ENCODE measurements at places on chromosomes 7 and 10. TPM values are rescaled to one million over a fixed set of nuclear protein-coding genes. Genes with fewer than 3 reads are reported as not detected.

GRCh38 chr7:66769833-66770512, 29.4 kb downstream of the RABGEF1 start:
- DNase-seq: no peak

DNA sequence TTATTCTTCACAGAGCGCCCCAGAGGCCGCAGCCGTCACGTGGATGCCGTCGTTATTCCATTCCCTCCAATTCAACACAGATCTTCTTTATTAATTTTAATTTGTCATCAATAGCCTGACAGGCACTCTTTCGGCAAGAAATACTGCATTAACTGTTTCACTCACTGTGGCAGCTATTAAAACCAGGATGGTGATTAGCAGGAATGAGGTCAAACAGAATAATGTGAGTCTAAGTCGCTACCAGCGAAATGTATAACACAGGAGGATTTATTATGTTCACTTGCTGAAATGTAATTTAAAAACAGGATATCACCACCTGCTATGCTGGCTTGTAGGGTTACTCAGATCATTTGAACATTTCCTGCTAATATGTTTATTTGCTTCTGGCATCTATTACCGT, 74.2 kb upstream of the MGMT start:
- DNase-seq: no peak

DNA sequence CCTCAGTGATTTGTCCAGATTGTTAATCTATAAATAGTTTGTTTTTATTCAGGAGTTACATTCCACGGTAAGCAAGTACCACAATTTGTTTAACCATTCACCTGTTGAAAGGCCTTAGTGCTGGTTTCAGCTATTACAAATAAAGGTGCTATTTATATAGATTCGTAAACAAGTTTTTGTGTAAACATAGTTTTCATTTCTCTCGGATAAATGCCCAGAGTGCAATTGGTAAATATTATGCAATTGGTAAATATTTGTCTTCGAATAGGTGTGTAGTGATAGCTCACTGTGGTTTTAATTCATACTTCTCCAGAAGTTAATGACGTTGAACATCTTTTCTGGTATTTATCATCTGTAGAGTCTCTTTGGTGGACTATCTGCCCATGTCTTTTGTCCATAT, 76.4 kb upstream of the RSU1 start:
- no peak for DNase-seq

DNA sequence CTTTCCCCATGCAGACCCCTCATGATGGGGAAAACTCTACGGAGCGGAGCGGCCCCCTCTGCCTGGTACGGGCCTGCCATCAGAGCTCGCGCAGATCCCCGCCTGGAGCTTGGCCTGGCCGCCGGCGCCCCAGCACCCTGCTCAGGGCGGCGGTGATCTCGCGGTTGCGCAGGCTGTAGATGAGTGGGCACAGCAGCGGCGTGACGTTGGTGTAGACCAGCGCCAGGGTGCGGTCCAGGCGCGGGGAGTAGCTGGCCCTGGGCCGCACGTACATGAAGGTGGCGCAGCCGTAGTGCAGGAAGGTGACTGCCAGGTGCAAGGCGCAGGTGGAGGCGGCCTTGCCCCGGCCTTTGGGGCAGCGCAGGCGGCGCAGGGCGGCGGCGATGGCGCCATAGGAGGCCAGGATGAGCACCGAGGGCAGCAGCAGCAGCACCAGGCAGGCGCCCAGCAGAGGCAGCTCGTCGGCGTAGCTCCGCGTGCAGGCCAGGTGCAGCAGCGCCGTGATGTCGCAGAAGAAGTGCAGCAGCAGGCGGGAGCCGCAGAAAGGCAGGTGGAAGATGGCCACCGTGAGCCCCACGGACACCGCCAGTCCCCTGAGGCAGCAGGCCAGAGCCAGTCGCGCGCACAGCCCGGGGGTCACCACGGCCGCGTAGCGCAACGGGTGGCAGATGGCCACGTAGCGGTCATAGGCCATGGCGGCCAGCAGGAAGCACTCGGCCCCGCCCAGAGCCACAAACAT, 33.4 kb downstream of the TAS2R41 start:
- DNase-seq: no peak

- no peak for DNase-seq
These were observed 44.1 kb upstream of the CNPY1 start for GRCh38 chr7:155590215-155591018.

GRCh38 chr7:44385434-44386138, 60.2 kb upstream of the CAMK2B start:
- DNase-seq: no peak

GRCh38 chr7:75756991-75757676, 14.9 kb downstream of the CCL26 start:
- DNase-seq: no peak

- DNase-seq: no peak
These were observed 115.9 kb downstream of the CHCHD3 start for GRCh38 chr7:132965951-132966350.

Gene TNPO3
- 40.6 TPM for total RNA-seq

Gene KIF11
- total RNA-seq: 0.22 TPM

Gene DOCK1
- total RNA-seq: 11.3 TPM

Gene NUP205
- total RNA-seq: 20.8 TPM
